ENCODE measurements at places on chromosomes 2 and 18. TPM values are rescaled to one million over a fixed set of nuclear protein-coding genes. Genes with fewer than 3 reads are reported as not detected.

FAM136A gene
- total RNA-seq: 39.3 TPM

GRCh38 chr2:207885010-207885409, 115.3 kb upstream of the FZD5 start:
- no peak for DNase-seq

- DNase-seq: no peak
Measured at GRCh38 chr2:218813771-218814460, 17.7 kb downstream of the PRKAG3 start.

DNA sequence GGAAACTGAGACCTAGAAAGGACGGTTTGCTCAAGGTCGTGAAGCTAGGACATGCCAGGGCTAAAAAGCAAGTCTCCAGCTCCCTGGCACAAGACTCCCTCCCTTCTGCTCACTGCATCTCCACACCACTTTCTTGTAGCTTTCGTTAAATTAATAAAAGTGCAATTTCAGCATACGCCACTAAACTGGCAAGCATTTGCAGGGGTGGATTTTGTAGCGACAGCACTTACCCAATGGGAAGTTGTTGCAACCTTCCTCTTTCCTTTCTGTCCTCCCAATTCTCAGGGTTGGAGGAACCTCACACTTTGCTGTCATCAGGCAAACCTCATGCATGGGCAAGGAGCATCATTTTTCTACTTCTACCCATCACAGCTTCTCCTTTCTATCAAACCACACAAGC, 7.4 kb upstream of the RHOB start:
- DNase-seq: no peak

ARHGEF33 gene
- total RNA-seq: 1.4 TPM

GRCh38 chr2:215900843-215901242, 112.5 kb downstream of the MREG start:
- no peak for DNase-seq

STAM2 gene
- 14.6 TPM for total RNA-seq

GRCh38 chr2:233124421-233125080, 64.4 kb downstream of the INPP5D start:
- DNase-seq: no peak

DNA sequence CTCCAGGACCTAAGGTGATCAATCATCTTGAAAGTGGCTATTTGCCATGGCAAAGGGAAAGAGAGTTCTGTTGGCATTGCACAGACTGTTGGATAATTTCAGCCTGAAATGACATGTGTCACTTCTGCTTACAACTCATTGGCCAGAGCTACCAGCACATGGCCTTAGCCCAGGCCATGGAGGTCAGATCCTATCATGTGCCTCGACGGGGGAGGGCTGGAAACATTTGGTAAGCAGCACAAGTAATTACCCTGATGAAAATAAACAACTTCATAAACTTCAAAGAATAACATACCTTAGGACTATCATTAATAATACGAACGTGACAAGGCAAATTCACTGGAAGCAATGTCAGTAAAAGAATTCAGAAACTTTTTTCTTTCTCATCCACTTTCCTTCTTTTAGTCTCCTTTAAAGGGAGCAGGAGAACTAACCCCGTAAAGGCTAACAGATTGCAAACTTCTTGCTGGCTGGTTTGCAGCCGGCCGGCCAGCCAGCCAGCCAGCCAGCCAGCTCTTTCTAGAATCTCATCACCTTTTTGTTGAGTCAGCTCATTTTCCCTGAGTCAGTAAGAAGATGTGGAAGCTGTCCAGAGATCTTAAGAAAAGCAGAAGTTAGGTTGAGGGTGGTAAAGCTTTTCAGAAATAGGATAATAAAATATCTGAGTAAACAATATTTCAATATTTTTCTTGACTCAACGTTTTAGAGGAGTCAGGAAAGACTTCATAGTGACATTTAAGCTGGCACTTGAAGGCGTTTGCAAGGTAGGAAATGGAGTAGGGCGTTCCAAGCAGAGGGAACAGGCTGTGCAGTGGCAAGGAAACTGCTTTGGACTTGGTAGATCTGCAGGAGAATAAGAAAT, 31.9 kb downstream of the CNRIP1 start:
- no peak for DNase-seq

GRCh38 chr2:236507393-236508085, 62.1 kb upstream of the ACKR3 start:
- DNase-seq: no peak

DNA sequence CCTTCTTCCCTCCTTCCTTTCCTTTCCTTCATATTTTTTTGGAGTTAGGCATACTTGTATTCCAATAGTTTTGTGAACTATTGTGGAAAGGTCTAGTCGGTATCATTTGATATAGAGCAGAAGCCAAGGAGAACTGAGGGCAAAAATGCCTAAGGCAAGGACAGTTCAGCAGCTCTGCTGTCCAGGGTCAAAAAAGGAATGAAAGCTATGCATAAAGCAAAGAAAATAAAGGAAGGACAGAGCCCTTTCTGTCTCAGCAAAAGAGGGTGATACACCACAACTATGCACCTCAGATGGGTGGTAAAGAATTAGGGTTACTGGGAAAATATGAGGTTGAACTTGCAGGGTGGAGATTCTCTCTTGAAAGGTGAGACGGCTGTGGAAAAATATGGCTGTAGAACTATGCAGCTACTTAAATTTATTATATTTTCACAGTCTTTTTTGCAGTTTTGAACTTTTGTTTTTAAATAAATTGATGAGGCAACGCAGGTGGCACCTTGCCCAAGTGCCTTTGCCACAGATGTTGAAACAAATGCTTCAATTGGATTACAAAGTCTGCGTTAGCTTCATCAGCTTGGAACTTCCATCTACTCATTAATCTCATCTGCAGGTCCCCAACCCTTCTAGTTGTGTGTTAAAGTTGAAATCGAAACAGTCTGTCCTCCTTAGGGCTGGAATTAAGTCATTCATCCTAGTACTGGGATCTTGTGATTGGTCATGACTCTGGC, 20.8 kb downstream of the LHCGR start:
- DNase-seq: peak; percentile 26

- DNase-seq: no peak
Measured at GRCh38 chr2:104851291-104852089, 2.4 kb upstream of the POU3F3 start.

ANKRD44 gene
- 3.4 TPM for total RNA-seq

FAM237A gene
- total RNA-seq: not detected

Measured in PC-9 (cell line).